ENCODE measurements at places on chromosomes 4 and X. TPM values are rescaled to one million over a fixed set of nuclear protein-coding genes. Genes with fewer than 3 reads are reported as not detected.

The NWD2 gene
- not detected for polyA plus RNA-seq

The CPEB2 gene
- polyA plus RNA-seq = 2.8 TPM

The HTATSF1 gene
- polyA plus RNA-seq = 2.7 TPM

The HERC5 gene
- polyA plus RNA-seq = 0.15 TPM

The STPG2 gene
- polyA plus RNA-seq = not detected

The CWH43 gene
- not detected for polyA plus RNA-seq

The HTR2C gene
- polyA plus RNA-seq = 0.02 TPM

The GAGE12D gene
- polyA plus RNA-seq = not detected

The GLRA2 gene
- polyA plus RNA-seq = not detected

The HSD17B13 gene
- polyA plus RNA-seq = 0.13 TPM

The ZCCHC18 gene
- 7.5 TPM for polyA plus RNA-seq

The WDR17 gene
- 1.1 TPM for polyA plus RNA-seq

The ING2 gene
- polyA plus RNA-seq = 15.1 TPM

The UCP1 gene
- polyA plus RNA-seq = not detected

The SPANXD gene
- polyA plus RNA-seq = 13.1 TPM

The GABRQ gene
- 0.03 TPM for polyA plus RNA-seq

The FGFBP1 gene
- 0.11 TPM for polyA plus RNA-seq

The CDS1 gene
- 0.02 TPM for polyA plus RNA-seq

The CDKL5 gene
- polyA plus RNA-seq = 1.3 TPM

The IL2 gene
- polyA plus RNA-seq = not detected

The NCAPG gene
- polyA plus RNA-seq = 4.8 TPM

The AFF2 gene
- not detected for polyA plus RNA-seq

The SPANXN4 gene
- not detected for polyA plus RNA-seq

The GPR82 gene
- not detected for polyA plus RNA-seq

The FAM184B gene
- polyA plus RNA-seq = not detected

The ETDA gene
- polyA plus RNA-seq = not detected

The CYLC1 gene
- polyA plus RNA-seq = not detected

The SPATA4 gene
- polyA plus RNA-seq = 0.34 TPM

The XAGE2 gene
- 0.13 TPM for polyA plus RNA-seq

The TMEM187 gene
- polyA plus RNA-seq = 9.4 TPM

The SPIN4 gene
- polyA plus RNA-seq = 3.3 TPM

The PAGE1 gene
- polyA plus RNA-seq = 0.50 TPM

The CABS1 gene
- not detected for polyA plus RNA-seq

The HDX gene
- polyA plus RNA-seq = 1.6 TPM

The NPY1R gene
- not detected for polyA plus RNA-seq

The USP27X gene
- 2.9 TPM for polyA plus RNA-seq

Measured in SK-N-SH (cell line).